ENCODE measurements at places on chromosomes 6 and 20. TPM values are rescaled to one million over a fixed set of nuclear protein-coding genes. Genes with fewer than 3 reads are reported as not detected.

- no peak for DNase-seq
These were observed 551.3 kb upstream of the EPHA7 start for GRCh38 chr6:93970684-93971083.

- DNase-seq: no peak
These were observed 2.5 kb downstream of the TRIM10 start for GRCh38 chr6:30158475-30159040.

- no peak for DNase-seq
These were observed 476.8 kb upstream of the SOX4 start for GRCh38 chr6:21116736-21117135.

Gene MYMX
- total RNA-seq: not detected

Gene HFE
- 7.4 TPM for total RNA-seq

All from fibroblast of the aortic adventitia (primary cell).